ENCODE measurements at places on chromosomes 16 and 17. TPM values are rescaled to one million over a fixed set of nuclear protein-coding genes. Genes with fewer than 3 reads are reported as not detected.

DNA sequence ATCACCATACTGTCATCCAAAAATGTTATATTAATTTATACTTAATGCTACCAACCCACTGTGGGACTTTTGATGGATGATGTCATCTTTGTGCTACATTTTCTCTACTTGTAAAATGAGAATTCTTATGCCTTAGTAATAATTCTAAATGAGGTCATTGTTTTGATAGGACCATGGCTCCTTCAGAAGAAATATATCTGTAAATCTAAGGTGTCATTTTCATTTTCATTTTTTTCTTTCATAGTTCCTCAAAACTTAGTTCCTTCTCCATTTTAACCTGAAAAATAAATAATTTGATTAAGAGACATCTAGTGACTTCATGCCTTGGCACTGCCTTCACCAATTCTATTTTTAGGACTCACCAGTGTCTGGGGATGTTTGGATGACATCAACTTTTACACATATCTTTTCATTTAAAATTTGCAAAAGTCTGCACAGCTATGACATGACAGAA lies 48.7 kb downstream of the GPRC5B start:
- no peak for DNase-seq
- no peaks in the 10 kb centered on the region for H3K4me1 ChIP-seq
- no peak overlapping the region for H3K4me3 ChIP-seq
- no peak overlapping the region for H3K27ac ChIP-seq
- H3K27me3 ChIP-seq, result no peaks in the 10 kb centered on the region

DNA sequence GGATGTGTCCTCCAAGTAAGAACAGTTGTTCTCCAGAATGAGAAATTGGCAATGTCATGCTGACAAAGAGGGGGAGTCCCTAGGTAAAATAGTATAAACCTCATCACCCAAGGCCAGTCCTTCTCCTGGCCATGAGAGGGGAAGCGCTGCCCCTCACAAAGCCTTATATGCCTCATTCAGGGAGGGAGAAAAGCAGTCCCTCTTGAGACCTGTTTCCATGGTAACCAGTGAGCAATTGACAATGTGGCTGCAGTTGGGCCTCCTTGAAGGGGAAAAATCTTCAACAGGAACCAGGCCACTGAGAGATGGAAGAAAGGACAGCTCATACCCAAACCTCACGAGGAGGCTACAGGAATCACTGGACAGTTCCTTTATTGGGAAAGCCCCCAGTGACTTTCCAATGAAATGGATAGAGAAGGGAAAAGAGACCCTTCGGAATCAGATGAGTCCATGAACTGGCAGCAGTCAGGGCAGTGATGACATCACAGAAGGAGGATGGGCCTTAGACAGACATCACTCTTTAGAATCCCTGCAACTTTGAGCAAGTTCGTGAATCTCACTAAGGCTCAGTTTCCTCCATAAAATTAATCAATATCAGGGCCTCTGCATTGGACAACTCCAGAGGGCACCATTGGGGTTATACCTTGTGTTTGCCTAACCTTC lies 275.7 kb downstream of the TOX3 start:
- H3K4me1 ChIP-seq, result no peaks in the 10 kb centered on the region
- H3K27ac ChIP-seq, result no peak overlapping the region
- H3K4me3 ChIP-seq, result no peak overlapping the region
- no peak for DNase-seq

DNA sequence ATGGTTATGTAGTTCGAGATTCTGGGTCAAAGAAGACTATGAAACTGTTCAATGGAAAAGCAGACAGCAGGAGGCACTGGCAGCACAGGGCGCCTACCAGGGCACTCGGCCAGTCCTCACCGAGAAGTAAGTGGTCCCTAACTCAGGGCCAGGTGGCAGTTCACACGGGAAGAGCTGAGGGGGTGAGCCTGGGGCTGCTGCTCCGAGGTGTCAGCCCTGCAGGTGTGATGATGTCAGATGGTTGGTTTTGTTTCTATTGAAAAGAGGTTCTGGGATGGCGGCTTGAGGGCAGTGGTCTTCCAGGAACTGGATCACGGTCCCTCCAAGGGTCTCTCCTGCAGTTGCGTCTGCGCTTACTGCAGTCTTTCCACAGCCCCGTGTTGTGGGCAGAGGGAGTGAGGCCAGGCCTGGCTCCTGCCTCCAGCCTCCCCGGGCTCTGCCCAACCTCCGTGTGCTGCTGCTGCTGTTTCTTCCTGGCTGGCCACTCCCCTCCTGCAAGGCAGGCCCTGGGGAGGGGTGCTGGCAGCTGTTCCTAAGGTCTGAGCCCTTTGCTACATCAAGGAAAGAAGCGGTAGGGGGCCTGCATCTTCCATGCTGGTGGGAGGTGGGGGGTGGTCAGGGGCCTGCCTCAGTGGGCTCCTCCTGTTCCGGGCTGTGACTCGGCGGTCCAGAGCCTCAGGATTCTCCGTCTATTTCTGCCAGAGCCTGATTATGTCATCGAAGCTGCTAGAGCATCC lies 22.6 kb downstream of the RNF213 start:
- peaks cover 20% of the 10 kb centered on the region for H3K4me1 ChIP-seq
- no peak overlapping the region for H3K4me3 ChIP-seq
- DNase-seq, result no peak
- H3K27me3 ChIP-seq, result no peaks in the 10 kb centered on the region
- peaks cover 5% of the 10 kb centered on the region for H3K36me3 ChIP-seq

DNA sequence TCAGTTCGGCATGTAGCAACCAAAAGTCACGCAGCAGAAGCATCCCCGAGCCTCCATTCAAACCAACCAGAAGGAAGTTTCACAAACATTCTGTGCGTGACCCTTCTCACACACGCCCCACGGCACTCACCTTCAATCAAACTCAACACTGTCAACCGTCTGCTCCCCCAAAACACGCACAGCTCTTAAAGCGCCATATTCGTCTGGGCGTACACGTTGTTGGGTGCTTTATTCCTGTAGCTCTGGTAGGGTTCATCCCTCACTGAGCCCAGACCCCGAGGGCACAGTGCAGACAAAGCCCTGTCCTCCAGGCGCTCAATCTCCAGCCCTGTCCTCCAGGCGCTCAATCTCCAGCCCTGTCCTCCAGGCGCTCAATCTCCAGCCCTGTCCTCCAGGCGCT lies 2.2 kb downstream of the RAB40B start:
- no peaks in the 10 kb centered on the region for H3K36me3 ChIP-seq
- peaks cover 16% of the 10 kb centered on the region for H3K4me1 ChIP-seq
- H3K27me3 ChIP-seq, result no peaks in the 10 kb centered on the region
- no peak for DNase-seq
- no peak overlapping the region for H3K27ac ChIP-seq
- no peak overlapping the region for H3K4me3 ChIP-seq

DNA sequence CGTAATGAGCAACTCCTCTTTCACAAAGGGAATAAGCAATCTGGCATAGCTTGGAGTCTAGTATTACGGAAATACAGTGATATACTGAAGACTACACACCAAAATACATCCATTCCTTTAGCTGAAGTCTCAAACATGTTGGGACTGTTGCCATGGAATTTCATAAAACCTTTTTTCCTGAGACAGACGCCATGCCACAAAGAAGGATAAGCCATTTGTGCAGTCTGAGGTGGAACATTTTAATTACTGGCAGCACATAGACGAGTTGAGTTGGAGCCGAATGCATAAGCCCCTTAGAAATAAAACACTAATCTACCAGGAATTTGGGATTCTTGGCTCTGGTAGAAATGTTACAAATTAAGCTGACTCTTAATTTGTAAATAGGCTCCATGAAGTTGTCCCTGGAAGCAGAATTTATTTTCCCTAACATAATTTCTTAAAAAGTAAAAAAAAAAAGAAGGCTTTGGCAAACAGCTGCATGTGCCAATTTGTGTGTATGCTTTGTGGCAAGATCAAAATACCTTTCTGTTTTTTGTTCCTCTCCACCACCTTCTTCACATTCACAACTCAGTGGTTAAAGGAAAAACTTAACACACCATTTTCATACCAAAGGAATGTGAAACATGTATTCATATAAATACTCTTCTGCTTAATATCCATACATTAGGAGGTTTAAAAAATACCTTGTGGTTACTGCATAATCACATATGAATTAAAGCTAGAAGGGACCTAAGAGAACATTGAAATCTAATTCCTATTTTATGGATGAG lies 25.5 kb downstream of the GRB7 start:
- no peak overlapping the region for H3K4me3 ChIP-seq
- H3K4me1 ChIP-seq, result no peaks in the 10 kb centered on the region
- H3K36me3 ChIP-seq, result no peaks in the 10 kb centered on the region
- no peak for DNase-seq
- no peak overlapping the region for H3K27ac ChIP-seq
- H3K27me3 ChIP-seq, result no peaks in the 10 kb centered on the region

DNA sequence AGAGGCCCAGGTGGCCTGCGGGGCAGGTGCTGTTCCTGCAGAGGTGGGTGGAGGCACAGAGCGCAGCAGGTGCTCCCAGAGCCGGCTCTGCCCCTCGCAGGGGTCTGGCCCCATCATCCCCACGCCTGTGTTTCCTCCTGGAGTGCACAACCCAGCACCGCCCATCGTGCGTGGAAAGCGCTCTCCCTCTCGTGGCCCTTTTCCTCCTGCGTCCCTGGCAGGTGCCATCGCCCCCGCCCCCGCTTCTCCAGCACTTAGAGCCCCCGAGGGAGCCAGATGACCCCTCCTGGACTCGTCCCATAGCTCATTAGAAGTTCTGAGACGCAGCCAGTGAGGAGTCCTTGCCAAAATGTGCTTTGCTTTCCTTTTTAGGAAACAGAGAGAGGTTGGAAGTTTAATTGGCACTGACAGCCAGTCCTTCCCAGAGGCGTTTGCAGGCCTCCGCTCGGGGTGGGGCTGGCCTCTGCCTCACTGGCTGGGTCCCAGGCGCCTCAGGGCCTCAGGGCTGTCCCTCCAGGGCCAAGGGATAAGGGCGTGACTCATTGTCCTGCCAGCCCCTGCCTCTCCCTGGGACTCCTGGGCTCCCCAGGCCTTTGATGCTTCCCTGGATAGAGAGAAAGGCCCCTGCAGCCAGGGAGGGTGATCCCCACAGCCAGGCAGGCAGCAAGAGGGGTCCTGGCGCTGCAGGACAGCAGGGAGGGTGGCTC lies 32.2 kb upstream of the CHMP6 start:
- no peaks in the 10 kb centered on the region for H3K36me3 ChIP-seq
- no peak overlapping the region for H3K4me3 ChIP-seq
- peaks cover 10% of the 10 kb centered on the region for H3K4me1 ChIP-seq
- no peak for DNase-seq
- H3K27me3 ChIP-seq, result no peaks in the 10 kb centered on the region

DNA sequence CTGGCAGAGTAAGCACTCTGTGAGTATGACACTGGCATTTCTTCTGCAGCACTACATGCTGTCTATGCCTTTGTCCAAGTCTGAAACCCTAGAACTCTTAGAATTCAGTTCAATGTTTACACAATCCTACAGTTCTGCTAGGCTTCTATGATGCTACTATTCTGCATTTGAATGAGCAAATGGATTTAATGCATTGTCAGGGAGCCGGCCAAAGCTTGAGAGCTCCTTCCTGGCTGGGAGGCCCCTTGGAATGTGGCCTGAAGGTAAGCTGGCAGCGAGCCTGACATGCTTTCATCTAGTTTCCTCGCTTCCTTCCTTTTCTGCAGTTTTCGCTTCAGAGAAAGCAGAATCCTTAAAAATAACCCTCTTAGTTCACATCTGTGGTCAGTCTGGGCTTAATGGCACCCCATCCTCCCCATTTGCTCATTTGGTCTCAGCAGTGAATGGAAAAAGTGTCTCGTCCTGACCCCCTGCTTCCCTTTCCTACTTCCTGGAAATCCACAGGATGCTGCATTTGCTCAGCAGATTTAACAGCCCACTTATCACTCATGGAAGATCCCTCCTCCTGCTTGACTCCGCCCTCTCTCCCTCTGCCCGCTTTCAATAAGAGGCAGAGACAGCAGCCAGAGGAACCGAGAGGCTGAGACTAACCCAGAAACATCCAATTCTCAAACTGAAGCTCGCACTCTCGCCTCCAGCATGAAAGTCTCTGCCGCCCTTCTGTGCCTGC lies at the start of gene CCL2:
TSS of gene CCL2 (plus strand) at position 635 of the 730 bp plus-strand sequence. CDS start at position 700, 65 bp downstream.
- peak within 1 kb of the TSS; percentile 76 for H3K27ac ChIP-seq
- H3K4me3 ChIP-seq, result no peak within 1 kb of the TSS
- no peaks in the 10 kb centered on the region for H3K36me3 ChIP-seq
- H3K4me1 ChIP-seq, result peaks cover 61% of the 10 kb centered on the region
- peak; percentile 89 for DNase-seq

DNA sequence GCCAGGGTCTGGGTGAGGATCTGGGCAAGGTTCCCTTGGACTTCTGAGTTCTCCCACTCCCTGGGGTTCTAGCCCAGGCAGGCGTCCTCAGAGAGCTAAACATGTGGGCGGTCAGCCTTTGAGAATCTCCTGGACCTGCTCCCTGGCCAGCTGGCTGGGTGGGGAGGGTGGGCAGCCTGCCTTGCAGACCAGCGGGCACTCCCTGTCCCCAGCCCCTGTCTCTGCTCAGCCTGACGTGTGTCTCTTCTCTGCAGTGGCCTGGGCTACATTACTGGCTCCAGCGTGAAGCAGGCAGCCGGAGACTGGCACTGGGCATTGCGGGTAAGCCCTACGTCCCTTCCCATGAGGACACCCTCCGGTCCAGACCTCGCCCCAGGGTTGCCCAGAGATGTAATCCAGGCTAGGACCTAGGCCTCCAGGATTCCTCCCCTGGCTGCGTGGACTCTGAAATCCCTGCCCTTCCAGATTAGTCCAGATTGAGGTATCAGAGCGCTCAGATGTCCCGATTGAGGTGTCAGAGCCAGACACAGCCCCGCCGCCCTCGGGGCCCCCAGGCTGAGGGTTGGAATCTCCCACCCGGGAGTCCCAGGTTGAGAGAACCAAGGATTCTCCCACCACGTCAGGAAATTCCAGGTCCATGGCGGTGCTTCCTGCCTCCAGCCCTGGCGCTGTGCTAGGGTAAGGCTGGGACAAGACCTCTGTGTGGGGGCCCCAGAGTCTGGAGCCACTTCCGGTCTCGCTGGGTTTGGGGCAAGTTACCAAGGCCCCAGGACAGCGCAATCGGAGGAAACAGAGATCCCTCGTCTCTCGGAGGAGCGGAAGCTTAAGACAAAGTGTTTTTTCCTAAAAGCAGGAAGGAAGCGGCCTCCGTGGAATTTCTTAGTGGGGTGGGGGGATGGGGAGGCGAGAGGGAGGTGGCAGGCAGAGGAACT lies 24.1 kb downstream of the MYBBP1A start:
- H3K4me3 ChIP-seq, result no peak overlapping the region
- H3K36me3 ChIP-seq, result no peaks in the 10 kb centered on the region
- DNase-seq, result no peak

DNA sequence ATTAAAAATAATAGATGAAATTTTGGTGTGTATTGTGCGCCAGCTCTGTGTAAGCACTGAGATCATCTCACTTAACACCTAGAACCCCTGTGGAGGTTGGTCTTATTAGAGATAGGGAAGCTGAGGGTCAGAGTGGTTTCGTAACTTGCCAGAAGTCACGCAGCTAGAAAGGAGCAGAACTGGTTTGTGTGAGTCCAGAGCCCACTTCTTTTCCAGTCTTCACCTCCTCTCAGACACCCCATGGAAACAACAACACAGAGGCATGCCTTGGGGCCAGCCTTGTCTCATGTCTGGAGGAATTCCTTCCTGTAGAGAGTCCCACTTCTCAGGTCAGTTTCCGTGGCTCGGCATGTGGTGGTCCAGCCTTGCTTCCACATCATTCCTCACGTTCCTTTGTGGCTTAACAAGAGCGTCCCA lies 16.5 kb downstream of the YPEL2 start:
- no peak overlapping the region for H3K4me3 ChIP-seq
- peak; percentile 59 for DNase-seq
- H3K27me3 ChIP-seq, result no peaks in the 10 kb centered on the region
- peaks cover 84% of the 10 kb centered on the region for H3K4me1 ChIP-seq

SRP68 gene
- total RNA-seq, result 57.7 TPM

CCL5 gene
- total RNA-seq, result 5.3 TPM

TMEM88 gene
- 12.3 TPM for total RNA-seq

ANKFN1 gene
- 0.94 TPM for total RNA-seq

RHBDL3 gene
- total RNA-seq, result 0.22 TPM

HAS3 gene
- total RNA-seq, result 3.5 TPM

HIRIP3 gene
- total RNA-seq, result 10.7 TPM

SGSH gene
- 48.5 TPM for total RNA-seq

TBC1D3L gene
- 12.5 TPM for total RNA-seq

KRTAP4-4 gene
- total RNA-seq, result not detected

RNF112 gene
- total RNA-seq, result 1.7 TPM

CNTNAP1 gene
- total RNA-seq, result 2.3 TPM

GFOD2 gene
- 27.5 TPM for total RNA-seq

All from thyroid gland (tissue), 4 donors.